SHP77 (cell line): ENCODE measurements at places on chromosomes 16 and 17.
A peak's percentile ranks its signal among the peaks of the same experiment; 100 is the strongest.

DNA sequence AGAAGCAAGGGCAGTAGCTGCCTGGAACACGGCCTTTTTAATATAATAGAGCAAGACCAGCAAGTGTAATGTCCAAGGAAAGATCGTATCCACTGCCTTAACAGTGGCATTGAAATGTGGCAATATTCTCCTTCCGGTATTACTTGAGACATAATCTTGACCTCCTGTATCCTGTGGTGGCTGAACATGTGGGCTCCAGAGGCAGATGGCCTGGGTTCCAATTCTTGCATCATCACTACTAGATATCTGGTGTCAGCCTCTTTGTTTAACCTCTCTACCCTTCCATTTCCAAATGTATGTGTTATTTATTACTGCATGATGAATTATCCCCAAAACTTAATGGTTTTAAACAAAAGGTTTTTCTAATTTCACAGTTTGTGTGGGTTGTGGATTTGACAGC is 3.5 kb upstream of the CDYL2 start:
- no peak for DNase-seq

GRCh38 chr17:81061027-81061735 is 26.2 kb downstream of the BAIAP2 start:
- DNase-seq, result no peak

DNA sequence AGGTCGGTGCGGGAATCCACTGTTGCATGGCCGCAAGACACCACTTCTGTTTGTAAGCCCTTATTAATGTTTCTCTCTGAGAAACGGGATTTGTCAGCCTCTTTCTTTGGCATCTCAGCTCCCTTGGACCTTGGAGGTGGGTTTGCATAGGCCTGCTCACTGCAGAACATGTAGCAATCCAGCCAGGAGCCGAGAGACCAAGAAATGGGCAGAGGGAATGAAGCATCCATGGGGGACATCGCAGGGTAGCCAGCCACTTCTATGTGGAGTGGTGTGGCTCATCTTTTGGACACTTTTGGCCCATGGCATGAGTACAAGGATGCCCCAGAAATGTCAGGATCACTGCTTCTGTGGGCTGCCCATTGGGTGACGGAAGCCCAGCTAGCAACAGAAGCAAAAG is 79.4 kb downstream of the GSG1L start:
- DNase-seq, result no peak

GRCh38 chr17:76498876-76499251 is 2.4 kb downstream of the RHBDF2 start:
- no peak for DNase-seq

DNA sequence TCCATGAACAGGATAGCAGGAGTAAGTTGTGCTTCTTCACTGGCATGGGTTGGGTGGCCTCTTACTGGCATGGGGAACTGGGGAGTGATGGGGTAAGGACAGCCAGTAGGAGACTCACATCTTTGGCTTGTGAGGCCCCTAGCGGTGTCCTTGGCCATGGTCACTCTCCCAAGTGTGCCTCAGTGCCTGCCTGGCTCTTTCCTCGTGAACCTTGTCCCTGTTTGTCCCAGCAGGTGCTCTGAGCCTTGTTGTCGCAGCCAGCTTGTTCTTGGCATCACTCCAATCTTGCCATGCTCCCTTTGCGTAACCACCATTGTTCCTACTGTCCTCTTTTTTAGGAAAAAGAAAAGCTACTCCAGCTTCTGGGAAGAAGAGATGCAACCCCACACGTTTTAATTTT is 53.6 kb upstream of the SDK2 start:
- DNase-seq, result peak; percentile 95

DNA sequence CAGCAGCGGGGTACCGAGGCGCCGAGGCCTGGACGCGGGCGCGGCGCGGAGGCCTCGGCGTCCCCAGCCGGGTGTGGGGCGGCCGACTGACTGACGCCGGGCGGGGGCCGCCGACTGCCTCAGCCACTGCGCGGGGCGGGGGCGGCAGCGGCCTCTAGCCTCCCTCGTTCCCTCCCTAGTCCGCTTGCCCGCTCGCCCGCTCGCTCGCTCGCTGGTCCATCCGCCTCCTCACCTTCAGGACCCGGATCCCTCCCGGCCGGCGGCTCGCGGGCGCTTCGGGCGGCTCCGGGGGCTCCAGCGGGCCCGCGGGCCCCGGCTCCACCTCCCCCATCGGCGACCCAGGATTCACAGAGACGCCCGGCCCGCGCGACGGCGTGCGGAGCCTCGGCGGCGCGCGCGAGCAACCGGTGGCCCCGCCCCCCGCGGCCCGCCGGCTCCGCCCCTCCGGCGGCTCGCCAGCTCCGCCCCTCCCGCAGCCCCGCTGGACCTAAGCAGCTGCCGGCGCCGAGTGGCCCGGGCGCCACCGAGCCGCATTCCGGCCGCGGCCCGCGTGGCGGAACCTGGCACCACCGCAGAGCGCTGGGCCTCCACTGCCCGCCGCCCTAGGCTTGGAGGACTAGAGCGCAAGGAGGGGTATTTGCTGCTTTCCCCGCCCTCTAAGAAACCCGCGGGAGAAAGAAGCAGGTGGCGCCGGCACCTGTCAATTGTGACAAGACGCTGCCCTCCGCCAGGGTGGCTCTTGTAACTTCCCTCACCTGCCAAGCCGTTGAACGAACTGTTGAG is 773 bp downstream of the PHLPP2 start:
- peak; percentile 59 for DNase-seq

- no peak for DNase-seq
Observed at GRCh38 chr17:39695089-39695474, 4.8 kb upstream of the ERBB2 start.
